ENCODE measurements at places on chromosomes 16 and 17.
A peak's percentile ranks its signal among the peaks of the same experiment; 100 is the strongest.

DNA sequence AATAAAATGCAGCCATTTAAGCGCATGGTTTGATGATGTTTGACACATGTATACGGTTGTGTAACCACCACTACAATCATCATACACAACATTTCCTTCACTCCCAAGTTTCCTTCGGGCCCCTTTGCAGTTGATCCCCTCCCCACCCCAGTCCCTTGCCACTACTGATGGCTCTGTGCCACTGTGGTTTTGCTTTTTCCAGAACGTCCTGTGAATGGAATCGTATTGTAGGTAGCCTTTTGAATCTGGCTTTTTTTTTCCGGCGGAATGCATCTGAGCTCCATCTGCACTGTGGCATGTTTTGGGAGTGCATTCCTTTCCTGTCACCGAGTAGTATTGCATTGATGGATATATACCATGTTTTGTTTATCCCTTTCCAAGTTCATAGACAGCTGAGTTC is 15.1 kb upstream of the MAP2K3 start:
- DNase-seq, result no peak

DNA sequence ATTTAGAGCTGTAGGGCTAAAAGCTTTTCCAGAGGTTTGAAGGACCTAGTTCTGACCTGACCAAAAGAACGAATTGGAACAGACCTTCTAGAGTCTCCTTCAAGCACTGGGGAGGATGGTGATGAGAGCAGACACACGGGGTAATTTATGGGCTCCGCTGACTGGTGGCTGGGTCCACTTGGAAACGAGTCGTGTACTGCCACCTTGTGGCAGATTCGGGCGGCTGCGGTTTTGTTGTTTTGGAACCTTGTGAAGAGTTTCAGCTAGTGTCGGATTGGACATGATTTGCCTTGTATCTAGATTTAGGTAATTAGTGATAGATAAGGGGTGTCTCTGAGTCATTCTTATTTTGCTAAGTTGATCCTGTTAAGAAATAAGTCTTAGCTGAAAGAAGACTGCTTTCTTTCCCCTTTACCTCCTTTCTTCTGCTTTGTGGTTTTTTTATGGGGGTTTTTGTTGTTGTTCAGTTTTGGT is 98.9 kb downstream of the AATF start:
- DNase-seq, result peak; percentile 75

GRCh38 chr16:8677481-8677880 is 3.1 kb downstream of the ABAT start:
- no peak for DNase-seq

GRCh38 chr16:58119509-58119845 is 9.7 kb downstream of the CFAP20 start:
- no peak for DNase-seq

GRCh38 chr17:39704821-39705551 is 5.1 kb downstream of the ERBB2 start:
- DNase-seq, result no peak

GRCh38 chr17:69709441-69709840 is 294.9 kb downstream of the MAP2K6 start:
- no peak for DNase-seq

- DNase-seq, result no peak
Measured at GRCh38 chr16:49889725-49890397, 33.9 kb upstream of the ZNF423 start.

DNA sequence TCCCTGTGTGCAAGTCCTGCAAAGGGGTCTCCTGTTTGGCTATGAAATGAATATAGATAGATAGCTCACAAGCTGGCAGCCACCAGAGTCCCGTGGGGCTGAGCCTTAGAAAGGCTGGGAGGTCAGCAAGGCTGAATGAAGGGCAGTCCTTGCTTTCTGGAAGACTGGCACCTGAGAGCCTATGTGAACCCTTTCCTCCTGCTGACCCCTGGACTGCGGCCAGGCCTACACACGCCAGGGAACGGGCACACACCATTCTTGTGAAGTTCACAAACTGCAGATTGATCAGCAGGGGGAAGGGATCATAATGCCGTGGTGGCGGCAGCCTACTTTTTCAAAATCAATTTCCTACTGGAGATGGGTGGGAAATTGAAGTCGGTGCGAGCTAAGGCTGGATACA is 985 bp upstream of the C17orf107 start:
- DNase-seq, result no peak

GRCh38 chr16:81473558-81473957 is 28.9 kb downstream of the CMIP start:
- DNase-seq, result no peak

DNA sequence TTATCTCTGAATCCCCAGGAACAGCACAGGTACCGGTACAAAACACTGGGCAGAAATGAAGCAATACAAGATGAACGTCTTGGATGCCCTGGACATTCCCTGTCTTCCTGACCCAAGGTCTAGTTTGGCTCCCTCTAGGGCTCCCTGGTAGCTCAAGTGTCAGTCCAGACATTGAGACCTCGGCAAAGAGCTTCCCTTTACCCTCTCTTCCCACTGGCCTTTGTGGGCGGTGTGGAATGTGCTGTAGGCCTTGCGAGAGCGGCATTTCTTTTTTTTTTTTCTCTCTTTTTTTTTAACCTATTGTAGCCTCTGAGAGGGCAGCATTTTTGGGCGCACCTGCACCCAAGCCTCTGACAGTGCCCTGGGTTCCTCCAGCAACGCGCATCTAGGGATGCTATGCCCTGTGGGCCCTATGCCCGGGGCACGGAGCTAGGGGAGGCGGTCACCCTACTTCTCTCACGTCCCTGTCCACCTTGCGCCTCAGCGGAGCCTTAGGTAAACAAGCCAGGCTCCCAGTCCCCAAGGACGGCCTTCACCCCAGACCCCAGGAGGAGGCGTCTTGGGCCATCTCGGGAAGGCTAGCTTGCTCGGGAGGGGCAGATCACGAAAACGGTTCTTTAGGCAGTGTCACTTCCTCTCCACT is 1.2 kb upstream of the NFATC3 start:
- no peak for DNase-seq

- no peak for DNase-seq
Measured at GRCh38 chr17:57350266-57350665, 93.9 kb downstream of the MSI2 start.

- no peak for DNase-seq
Measured at GRCh38 chr17:59405944-59406705, 74.7 kb downstream of the YPEL2 start.

DNA sequence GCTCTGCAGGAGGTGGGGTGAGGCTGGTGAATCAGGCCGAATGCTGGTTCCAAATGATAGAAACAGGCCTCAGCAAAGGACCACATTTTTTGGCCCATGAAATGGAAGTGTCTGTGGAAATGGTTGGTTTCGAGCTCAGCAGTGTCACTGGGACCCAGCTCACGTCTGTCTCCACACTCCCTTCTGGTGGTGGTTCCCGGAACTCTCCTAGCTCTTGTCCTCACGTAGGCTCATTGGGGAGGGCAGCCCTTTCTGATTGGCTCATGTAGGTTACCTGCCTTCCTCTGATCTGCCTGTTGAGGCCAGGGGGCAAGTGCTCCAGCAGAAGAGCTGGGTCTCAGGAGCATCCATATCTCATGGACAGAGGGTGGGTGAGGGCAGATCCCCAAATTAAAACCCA is 4.0 kb downstream of the ALG1 start:
- no peak for DNase-seq

GRCh38 chr16:89104930-89105571 is 11.4 kb downstream of the ACSF3 start:
- no peak for DNase-seq

- no peak for DNase-seq
Measured at GRCh38 chr17:67068999-67069398, 24.6 kb downstream of the CACNG1 start.

GRCh38 chr17:41799366-41799765 is 12.4 kb downstream of the P3H4 start:
- DNase-seq, result no peak

GRCh38 chr16:48503336-48503735 is 106.6 kb downstream of the N4BP1 start:
- no peak for DNase-seq

- DNase-seq, result peak; percentile 63
Measured at GRCh38 chr17:41697122-41697962, 8.7 kb downstream of the EIF1 start.

DNA sequence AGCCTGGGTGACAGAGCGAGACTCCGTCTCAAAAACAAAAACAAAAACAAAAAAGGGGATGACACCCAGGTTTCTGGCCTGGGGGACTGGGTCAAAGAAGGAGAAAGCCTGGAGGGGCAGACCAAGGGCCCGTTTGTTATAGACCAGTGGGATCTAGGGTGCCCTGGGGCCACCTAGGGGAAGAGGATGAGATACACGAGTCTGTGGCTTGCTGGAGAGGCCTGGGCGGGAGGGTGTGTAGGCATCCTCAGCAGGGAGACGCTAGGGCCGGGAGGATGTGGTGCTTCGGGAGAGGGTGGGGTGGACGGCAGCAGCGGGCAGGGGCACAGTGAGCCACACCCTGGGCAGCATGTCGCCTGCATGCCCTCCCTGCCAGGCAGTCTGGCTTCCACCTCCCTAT is 17.1 kb upstream of the CRK start:
- no peak for DNase-seq

- DNase-seq, result no peak
Measured at GRCh38 chr17:60792250-60792898, 114.7 kb downstream of the BCAS3 start.

DNA sequence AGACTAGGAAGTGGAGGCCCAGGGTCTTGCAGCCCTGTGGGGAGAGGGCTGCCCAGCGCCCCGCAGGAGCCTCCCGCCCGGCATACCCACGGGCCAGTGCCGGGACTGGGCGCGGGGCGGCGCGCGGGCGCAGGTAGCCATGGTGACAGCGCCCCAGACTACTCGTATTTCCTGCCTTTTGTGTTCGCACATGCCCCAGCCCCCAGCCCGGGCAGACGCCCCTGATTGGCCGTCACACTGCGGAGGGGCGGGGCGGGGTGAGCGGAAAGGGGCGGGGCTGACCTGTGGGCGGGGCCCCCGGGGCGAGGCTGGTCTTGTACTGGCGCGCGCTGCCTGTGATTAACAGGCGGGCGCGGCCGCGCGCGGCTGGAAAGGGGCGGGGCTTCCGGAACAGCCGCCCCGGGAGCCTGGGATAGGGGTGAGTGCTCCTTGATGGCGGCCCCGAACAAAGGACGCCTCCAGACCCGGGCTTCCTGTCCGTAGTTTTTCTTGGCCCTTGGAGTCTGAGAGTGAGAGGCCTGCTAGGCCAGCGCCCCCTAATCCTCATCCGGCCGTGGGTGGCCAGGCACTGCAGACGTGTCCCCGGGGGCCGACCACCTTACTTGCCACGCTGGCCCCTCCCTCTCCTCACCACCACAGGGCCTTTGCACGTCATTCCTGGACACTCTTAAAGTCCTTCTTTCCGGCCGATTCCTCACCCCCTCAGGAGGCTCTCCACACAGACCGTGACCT is 71.0 kb downstream of the RAI1 start:
- peak; percentile 98 for DNase-seq

GRCh38 chr16:735982-736453 is 4.8 kb downstream of the CIAO3 start:
- DNase-seq, result no peak

GRCh38 chr16:68257906-68258800 is 6.2 kb upstream of the SLC7A6 start:
- DNase-seq, result peak; percentile 66

DNA sequence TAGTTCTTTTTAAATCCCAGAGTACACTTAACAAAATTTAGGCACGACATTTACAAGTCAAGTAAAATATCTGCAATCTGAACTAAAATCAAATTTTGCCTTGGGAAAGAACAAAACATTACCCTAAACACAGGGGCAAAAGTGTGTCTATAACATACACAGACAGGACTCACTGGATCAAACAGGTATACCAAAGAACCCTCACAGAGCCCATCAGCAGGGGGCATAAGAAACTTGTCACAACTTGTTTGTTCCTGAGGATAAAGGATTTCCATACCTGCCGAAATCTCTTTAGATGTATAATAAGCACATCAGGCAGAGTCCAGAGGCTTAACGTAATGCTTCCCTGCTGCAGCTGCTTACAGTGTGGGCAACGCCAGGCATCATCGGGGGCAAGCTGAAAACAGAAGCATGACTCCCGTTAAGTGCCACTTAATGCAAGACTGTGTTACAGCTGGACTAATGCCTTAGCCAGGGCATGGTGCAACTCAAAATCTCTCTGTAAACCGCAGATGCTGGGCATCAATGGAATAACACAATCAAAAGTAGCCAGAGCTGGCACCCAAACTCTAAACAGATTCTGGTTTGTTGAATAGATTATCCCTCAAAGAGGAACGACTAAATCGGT is 67.0 kb downstream of the USP31 start:
- DNase-seq, result no peak

DNA sequence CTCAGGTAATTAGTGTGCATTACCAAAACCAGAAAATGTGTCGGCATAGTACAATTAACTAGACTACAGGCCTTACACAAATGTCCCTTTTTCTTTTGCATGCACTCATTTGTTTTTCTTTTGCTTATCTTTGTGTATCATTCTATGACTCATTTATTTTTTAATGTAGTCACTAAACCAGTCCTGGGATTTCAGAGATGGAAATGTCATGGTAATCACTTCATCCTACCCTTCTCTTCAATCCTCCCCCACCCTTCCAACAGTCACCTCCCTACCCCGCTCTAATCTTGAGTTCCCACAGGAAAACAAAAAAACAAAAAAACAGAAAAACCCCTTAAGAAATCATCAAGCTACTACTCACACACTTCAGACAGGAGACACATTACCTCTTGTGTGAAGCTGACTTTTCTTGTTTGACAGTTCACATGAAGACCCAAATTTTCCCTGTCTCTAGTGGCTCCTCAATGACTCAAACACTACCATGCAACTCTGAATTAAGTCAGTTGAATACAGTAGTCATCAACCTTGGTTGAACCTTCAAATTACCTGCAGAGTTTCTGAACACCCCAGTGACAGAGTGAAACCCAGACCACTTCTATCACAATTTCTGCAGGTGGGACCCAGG is 242.4 kb upstream of the SALL1 start:
- DNase-seq, result no peak

DNA sequence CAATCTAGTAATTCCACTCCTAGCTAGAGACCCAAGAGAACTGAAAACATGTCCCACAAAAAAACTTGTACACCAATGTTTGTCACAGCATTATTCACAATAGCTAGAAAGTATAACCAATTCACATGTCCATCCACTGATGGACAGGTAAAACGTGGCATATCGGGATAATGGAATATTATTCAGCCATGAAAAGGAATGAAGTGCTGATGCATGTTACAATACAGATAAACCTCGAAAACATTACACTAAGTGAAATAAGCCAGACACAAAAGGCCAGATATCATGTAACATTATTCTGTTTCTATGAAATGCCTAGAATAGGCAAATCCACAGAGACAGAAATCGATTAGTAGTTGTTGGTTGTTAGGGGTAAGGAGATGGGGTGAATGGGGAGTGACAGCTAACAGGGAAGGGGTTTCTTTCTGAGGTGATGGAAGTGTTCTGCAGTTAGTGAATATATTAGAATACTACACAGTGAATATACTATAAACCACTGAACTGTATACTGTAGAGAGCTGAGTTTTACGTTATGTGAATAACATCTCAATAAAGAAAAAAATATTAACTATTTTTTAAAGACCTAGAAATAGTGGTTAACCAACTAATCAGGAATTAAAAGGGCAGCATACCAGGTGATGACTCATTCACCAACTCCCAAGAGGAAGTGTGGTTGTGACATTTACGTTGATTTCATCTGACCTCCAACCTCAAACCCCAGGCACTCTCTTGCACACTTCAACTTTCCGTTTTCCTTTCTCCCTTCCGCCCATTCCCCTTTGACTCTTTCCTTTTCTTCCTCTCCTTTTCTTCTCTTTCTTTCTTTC is 48.6 kb downstream of the GAS7 start:
- no peak for DNase-seq

GRCh38 chr17:39016193-39017153 is 49.3 kb upstream of the FBXO47 start:
- no peak for DNase-seq
